Naive thymus-derived CD8-positive, alpha-beta T cell (primary cell): ENCODE measurements at places on chromosomes 6 and 20. TPM values are rescaled to one million over a fixed set of nuclear protein-coding genes. Genes with fewer than 3 reads are reported as not detected.

GRCh38 chr6:167238694-167239467 is 52.2 kb upstream of the UNC93A start:
- H3K27ac ChIP-seq = no peak overlapping the region
- H3K4me1 ChIP-seq = no peaks in the 10 kb centered on the region
- peaks cover 6% of the 10 kb centered on the region for H3K27me3 ChIP-seq
- no peak overlapping the region for H3K4me3 ChIP-seq
- no peak for DNase-seq
- no peaks in the 10 kb centered on the region for H3K36me3 ChIP-seq

DNA sequence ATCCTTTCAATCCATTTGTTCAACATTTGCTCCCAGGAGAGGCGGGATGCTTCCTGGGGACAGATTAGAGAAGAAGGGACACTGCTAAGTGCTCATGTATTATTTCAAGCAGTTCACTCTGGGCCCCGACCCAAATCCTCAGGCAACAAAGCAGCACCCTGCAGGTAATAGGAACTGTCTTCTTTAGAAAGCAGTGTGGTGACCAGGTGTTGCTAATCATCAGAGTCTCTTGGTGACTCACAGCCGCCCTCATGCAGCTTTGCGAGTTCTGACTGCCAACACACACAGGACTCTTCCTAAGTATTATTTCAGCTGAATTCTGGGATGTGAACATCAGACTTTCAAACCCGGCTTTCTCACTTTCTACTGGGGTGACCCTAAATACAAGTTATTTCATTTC is 356.4 kb downstream of the PRKN start:
- H3K27me3 ChIP-seq = no peaks in the 10 kb centered on the region
- H3K27ac ChIP-seq = no peak overlapping the region
- no peak for DNase-seq
- H3K4me1 ChIP-seq = no peaks in the 10 kb centered on the region
- peaks cover 6% of the 10 kb centered on the region for H3K36me3 ChIP-seq

- H3K27me3 ChIP-seq = no peaks in the 10 kb centered on the region
- H3K36me3 ChIP-seq = no peaks in the 10 kb centered on the region
- DNase-seq = no peak
- no peak overlapping the region for H3K4me3 ChIP-seq
Measured at GRCh38 chr6:147906361-147906760, 397.9 kb downstream of the SAMD5 start.

DNA sequence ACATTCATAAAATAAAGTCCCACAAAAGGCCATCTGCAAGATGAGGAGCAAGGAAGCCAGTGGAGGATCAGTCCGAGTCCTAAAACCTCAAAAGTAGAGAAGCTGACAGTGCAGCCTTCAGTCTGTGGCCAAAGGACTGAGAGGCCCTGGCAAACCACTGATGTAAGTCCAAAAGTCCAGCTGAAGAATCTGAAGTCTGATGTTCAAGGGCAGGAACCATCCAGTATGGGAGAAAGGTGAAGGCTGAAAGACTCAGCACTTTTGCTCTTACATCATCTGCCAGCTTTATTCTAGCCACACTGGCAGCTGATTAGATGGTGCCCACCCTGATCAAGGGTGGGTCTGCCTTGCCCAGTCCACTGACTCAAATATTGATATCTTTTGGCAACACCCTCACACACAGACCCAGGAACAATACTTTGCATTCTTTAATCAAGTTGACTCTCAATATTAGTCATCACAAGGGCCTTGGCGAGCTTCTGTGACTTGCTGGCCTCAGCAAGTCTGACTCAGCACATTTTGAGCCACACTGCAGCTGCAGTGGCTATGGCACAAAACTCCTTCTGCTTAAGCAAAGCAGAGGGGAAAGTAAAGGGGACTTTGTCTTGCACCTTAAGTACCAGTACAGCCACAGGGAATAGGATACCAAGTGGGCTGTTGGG is 1370.3 kb upstream of the CITED2 start:
- no peak for DNase-seq
- H3K4me3 ChIP-seq = no peak overlapping the region
- no peaks in the 10 kb centered on the region for H3K4me1 ChIP-seq
- no peak overlapping the region for H3K27ac ChIP-seq
- no peaks in the 10 kb centered on the region for H3K27me3 ChIP-seq
- H3K36me3 ChIP-seq = no peaks in the 10 kb centered on the region

DNA sequence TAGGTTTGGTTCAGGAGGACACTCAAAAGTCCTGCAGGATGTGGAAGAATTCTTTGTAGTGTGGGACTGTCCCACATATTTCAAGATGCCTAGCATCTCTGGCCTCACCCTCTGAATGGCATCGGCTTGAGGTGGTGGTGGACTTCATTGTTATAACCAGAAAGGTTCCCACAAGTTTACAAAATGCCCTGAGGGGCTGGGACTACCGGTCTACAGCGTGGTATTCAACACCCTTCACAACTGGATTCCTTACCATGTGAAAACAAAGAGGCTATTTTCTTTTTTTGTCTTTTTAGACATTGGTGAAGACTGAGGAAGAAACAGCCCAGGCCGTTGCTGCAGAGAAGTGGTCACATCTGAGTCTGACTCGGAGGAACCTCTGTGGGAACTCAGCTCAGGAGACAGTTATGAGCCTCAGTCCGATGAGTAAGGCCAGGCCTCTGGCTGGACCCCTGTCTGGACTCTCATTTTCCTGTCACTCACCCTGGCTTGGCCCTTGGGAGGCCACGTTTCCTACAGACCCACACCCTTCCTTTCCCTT is 15.2 kb downstream of the PGBD1 start:
- H3K27me3 ChIP-seq = peaks cover 4% of the 10 kb centered on the region
- H3K4me1 ChIP-seq = no peaks in the 10 kb centered on the region
- H3K27ac ChIP-seq = no peak overlapping the region
- DNase-seq = no peak
- peaks cover 3% of the 10 kb centered on the region for H3K36me3 ChIP-seq

GRCh38 chr6:143038833-143039232 is 21.9 kb upstream of the AIG1 start:
- H3K27ac ChIP-seq = no peak overlapping the region
- no peak overlapping the region for H3K4me3 ChIP-seq
- peak; percentile 18 for DNase-seq
- no peaks in the 10 kb centered on the region for H3K4me1 ChIP-seq
- H3K36me3 ChIP-seq = no peaks in the 10 kb centered on the region

- no peaks in the 10 kb centered on the region for H3K4me1 ChIP-seq
- H3K27me3 ChIP-seq = no peaks in the 10 kb centered on the region
- H3K36me3 ChIP-seq = no peaks in the 10 kb centered on the region
- no peak for DNase-seq
- H3K27ac ChIP-seq = no peak overlapping the region
Measured at GRCh38 chr20:14707865-14708596, 370.6 kb upstream of the FLRT3 start.

GRCh38 chr6:10385524-10386132 is 29.2 kb downstream of the TFAP2A start:
- H3K4me1 ChIP-seq = peaks cover 31% of the 10 kb centered on the region
- no peak overlapping the region for H3K27ac ChIP-seq
- H3K36me3 ChIP-seq = peaks cover 45% of the 10 kb centered on the region
- H3K4me3 ChIP-seq = no peak overlapping the region
- no peak for DNase-seq

- H3K27me3 ChIP-seq = no peaks in the 10 kb centered on the region
- no peak for DNase-seq
- no peaks in the 10 kb centered on the region for H3K36me3 ChIP-seq
- H3K4me3 ChIP-seq = no peak overlapping the region
- H3K4me1 ChIP-seq = no peaks in the 10 kb centered on the region
Measured at GRCh38 chr20:10919396-10920140, 245.8 kb upstream of the JAG1 start.

The APOM gene
- 2.2 TPM for total RNA-seq

The SRSF12 gene
- not detected for total RNA-seq

The PEDS1 gene
- 15.8 TPM for total RNA-seq

The SUMO4 gene
- total RNA-seq = 6.0 TPM
